ENCODE measurements at places on chromosomes 7 and 10. TPM values are rescaled to one million over a fixed set of nuclear protein-coding genes. Genes with fewer than 3 reads are reported as not detected.

GRCh38 chr7:38507384-38507783 lies 123.8 kb downstream of the AMPH start:
- DNase-seq = no peak

GRCh38 chr10:104288355-104288754 lies 19.4 kb downstream of the GSTO2 start:
- no peak for DNase-seq

GRCh38 chr10:103621783-103622125 lies 128.2 kb downstream of the NEURL1 start:
- DNase-seq = no peak

- peak; percentile 67 for DNase-seq
Observed at GRCh38 chr10:26642896-26643653, 54.4 kb upstream of the PDSS1 start.

GRCh38 chr10:113665806-113666354 lies 2.0 kb upstream of the NRAP start:
- DNase-seq = peak; percentile 22

GRCh38 chr7:99618726-99619125 lies 2.0 kb downstream of the ZSCAN25 start:
- DNase-seq = no peak

- no peak for DNase-seq
Observed at GRCh38 chr10:82242778-82243177, 367.8 kb downstream of the NRG3 start.

- no peak for DNase-seq
Observed at GRCh38 chr10:12638103-12638502, 288.8 kb downstream of the CAMK1D start.

DNA sequence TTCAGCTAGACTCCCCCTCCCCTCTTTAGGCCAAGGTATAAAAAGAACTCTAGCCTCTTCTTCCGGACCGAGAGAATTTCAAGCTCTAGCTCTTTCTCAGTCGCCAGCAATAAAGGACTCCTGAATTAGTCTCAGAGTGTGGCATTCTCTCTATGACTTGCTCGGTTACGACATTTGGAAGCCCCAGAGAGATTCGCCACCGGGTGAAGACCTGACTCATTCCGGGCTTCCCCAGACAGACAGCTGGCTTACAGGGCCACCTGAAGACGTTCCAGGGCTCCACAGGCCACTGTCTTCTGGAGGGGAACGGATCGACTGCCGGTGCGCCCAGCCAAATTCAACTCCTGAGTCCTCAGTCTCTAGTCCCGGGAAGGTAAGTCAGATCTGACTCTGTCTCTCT lies at the start of gene AKR1B15:
Gene AKR1B15, plus strand, starts transcription at position 234 of the 400 bp plus-strand sequence. CDS start 15,510 bp downstream, outside the sequence.
- no peak for DNase-seq

- DNase-seq = no peak
Observed at GRCh38 chr10:14751921-14752320, 22.8 kb downstream of the FAM107B start.

- peak; percentile 28 for DNase-seq
Observed at GRCh38 chr7:6182993-6183392, 89.4 kb downstream of the CYTH3 start.

DNA sequence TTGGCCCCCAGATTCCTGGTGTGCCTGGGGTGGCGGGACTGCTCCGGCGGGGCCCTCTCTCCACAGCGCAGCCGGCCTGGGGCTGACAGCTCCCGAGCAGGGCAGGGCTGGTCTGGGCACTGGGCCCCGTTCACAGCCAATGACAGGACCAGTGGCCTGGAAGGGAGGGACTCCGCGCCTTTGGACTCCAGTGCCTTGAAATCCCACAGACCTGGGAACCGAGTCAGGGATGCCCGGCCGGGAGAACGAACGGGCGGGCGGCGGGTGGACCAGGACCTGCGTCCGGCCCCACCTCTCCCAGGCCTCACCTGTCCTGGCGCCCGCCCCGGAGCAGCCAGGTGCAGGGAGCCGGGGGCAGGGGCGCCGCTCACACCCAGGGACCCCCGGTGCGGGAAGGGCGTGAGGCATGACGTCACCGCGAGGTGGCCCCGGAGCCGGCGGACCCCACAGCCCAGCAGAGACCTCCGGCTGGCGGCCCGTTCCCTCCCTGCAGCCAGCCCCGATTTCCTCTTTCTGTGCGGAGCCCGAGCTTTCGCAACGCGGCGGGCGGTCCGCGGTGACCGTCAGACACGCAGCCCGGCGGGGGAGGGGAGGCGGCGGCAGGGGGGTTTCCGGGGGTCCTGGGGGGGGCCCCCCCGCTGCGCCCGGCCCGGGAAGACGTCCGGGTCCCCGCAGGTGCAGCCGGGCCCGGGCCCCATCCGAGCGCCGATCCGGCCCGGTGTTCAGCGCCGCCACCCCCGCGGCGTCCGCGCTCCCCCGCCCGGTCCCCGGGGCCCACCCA lies 743 bp downstream of the ADAP1 start:
- peak; percentile 89 for DNase-seq

- DNase-seq = no peak
Observed at GRCh38 chr7:128112781-128113221, 81.6 kb upstream of the LRRC4 start.

DNA sequence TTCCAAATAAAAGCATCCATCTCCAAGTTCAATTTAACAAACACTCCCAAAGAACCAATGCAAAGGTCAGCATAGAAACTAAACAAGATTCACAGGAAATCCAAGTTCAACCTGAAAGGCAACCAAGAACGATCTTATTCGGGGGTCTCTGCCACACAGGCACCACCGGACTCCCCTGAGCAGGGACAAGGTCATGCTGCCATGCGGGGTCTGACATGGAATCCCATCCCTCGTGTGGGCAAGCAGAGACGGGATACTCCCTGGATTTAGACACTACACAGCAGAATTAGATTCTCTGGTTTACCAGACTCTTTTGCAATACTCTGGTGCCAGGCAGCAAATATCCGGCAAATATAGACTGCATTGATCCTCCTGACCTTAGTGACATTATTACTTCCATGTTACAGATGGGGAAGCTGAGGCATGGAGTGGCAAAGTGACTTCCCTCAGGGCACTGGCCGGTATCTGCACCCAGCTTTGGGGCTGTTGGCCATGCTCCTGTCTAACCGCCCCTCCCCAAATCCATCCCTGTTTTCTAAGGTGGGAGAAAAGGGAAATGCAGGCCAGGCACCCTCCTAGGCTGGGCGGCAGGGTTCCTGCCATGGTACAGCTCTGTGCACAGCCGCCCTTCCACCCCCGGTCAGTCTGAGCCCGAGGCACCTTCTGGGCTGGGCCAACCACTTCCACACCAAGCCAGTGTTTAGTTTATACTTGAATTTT lies 111.8 kb downstream of the VIPR2 start:
- DNase-seq = peak; percentile 43

GRCh38 chr7:155953781-155954549 lies 141.7 kb upstream of the SHH start:
- DNase-seq = peak; percentile 65

GRCh38 chr10:77833792-77834191 lies 92.8 kb downstream of the DLG5 start:
- DNase-seq = no peak

The MPP7 gene
- 2.1 TPM for total RNA-seq

The CCDC172 gene
- total RNA-seq = 1.0 TPM

The RGR gene
- not detected for total RNA-seq
